DMS79 treated with DMSO at 0.1 percent for 48 hours (cell line): ENCODE measurements at places on chromosomes 6 and 20.

- DNase-seq, result no peak
These were observed 90.7 kb downstream of the TRMT6 start for GRCh38 chr20:5859608-5860007.

DNA sequence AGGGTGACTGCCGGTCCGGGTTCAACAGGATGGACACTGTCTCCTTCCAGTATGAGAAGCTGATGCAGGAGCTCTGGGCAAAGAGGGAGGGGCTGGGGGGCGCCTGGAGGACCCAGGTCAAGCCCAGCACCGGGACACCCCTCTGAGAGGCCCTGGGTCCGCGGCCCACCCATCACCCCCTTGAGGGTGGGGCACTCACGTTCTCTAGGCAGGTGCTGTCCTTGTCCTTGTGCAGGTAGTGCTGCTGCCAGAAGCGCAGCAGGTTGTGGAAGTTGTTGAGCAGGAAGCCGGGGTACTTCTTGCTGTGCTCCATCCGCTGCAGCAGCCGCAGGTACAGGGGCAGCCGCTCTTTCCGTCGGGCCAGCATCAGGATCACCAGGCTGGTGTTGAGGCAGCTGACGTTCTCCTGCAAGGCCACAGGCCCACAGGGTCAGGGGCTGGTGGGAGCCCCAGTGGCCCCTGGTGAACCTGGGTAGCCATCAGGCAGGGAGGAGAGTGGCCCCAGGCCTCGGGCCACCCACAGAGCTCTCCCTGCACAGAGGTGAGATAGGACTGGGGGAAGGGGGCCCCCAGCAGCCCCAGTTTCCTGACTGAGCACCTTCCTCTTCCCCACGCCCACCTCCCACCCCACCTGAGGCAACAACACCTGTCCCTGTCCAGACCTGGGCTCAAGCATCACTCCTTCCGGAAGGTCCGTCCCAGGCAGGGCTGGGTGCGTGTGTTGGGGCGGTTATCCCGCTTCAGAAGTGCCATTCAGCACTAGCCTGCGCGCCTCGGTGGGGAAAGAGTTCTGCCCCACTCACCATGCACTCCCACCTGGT, 47.8 kb downstream of the MYH7B start:
- no peak for DNase-seq

DNA sequence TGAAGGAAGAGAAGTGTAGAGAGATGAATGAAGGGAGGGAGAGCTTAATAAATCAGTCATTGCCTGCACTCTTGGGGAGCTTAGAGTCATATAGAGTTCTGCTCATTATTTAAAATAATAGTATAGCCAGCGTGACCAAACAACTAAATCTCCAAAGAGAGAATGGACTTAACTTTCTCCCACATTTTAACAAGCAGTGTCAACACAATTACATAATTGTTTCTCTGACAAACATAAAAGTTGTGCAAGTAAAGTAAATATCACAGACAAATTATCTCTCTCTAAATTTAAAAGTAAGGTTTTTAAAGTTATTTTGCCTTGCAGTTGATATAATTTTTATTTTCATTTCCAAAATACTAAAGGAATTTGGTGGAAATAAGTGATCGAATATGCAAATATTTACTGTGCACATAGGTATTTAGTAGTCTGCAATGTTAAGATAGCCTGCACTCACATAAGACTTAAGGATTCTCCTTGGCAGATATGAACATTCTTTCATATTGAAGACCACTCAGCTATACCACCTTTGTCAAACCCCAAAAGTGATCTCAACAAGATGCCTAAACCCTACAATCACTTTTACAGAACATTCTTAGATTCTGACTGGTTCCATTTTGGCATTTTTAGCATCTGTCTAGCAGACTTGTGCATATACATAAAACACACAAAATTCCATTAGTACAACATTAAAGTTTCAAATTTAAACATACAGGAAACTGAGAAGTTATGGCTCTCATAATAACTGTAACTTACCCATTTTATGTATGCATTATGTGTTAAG, 67.7 kb downstream of the KIF6 start:
- DNase-seq, result no peak

DNA sequence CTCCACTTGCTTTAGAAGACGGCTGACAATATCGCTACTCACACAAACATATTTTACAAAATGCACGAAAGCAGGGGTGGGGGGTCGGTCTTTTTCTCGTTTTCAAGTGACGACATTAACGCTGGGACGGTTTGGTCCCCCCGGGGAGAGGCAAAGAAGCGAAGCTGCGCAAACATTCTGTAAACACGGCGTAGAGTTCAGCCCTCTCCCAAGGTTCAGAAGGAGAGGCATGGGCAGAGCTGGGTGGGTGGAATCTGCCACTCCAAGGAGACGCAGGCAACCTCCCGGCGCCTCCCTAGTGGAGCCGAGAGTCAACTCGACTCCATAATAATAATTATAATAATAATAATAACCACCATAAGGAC, 2.4 kb downstream of the NKX2-2 start:
- DNase-seq, result no peak

DNA sequence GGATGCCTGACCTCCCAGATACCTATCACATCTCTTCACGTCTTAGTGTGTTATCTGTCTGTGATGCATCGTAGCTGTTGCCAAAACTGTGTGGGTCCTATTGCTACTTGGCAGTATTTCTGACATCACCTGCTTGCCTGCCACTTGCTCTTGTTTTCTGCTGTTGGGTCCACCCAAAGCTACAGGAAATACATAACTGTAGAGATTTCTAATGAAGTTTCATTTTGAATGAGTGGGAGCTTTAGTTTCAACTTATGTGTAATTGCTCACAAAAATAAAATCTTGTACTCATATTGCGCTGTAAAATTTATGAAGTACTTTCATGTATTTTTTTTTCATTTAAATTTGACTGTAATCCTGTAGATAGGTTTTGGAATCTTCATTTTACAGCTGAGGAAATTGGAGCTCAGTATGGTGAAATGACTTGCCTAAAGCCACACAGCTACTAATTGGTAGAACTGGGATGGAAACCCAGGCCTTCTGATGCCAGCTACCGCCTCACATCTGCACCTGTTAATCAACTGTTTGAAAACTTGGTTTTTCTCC, 113.6 kb upstream of the MAN1A1 start:
- no peak for DNase-seq

GRCh38 chr20:6006603-6006949, 47.3 kb downstream of the LRRN4 start:
- no peak for DNase-seq

DNA sequence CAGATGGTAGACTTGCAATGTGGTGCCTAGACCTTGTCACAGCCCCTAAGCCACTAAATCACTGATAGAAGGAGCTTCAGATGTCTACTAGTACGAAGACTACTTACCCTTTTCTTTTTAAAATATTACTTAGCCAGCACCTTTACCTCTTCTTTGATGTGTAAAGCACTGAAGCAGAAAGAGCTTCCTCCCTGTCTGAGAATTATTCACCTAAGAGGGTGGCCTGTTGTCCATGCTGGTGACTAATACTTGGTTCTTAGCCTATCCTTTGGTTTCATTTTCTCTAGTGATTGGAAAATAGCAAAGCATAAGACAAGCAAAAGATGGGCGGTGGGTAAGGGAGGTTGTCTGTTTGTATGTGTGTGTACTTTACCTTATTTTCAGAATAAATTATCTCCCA, 794.6 kb downstream of the TFAP2A start:
- no peak for DNase-seq

DNA sequence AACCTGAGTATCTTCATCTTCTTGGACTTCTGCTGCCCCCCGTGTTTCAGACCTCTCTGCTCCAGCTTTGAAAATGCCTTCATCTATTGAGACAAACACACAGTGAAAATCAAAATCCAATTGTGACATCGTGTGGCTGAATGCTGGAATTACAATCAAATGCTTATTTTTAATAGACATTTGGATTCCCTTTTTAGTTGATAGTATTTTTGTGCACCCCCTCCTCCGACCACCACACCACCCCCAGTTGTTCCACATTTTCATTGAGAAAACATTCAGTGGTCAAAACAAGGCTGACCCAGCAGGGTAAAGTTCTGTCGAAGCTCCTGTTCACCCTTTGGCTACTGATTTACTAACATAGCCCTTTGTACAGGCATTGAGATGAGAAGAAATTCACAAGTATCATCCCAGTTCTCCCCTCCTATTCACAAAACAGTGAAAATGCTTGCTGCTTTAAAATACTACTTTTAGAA, 79.0 kb downstream of the NRSN1 start:
- DNase-seq, result peak; percentile 87

DNA sequence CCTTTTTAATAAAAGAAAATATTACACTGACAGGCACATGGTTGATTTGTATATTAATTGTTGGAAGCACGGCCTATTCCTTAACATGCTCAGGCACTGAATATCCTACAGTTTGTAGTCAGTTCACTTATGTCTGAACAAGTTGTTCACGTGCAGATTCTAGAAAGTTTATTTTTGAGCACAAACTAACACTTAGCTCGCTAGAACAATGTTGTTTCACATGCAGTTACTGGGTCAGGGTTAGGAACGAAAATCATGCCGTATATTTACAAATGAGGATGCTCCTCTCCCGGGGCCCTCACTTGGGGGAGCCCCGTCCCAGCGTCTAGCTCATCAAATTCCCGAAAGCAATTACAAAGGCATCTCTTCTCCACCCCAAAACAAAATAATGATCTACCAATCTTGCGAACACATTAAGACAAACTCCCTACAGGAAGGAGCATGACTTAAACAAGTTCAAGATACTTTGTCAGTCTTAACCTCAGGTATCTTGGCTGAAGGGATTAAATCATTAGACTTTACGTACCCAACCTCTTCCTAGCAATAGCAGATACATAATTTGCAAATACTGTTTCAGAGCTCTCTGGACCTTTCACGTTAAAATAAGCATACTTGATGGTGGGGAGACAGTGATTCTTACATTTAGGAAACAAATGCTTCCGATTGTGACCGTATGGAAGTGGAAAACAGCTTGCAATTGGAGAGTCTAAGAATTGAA, 1.5 kb downstream of the MAP7 start:
- no peak for DNase-seq

DNA sequence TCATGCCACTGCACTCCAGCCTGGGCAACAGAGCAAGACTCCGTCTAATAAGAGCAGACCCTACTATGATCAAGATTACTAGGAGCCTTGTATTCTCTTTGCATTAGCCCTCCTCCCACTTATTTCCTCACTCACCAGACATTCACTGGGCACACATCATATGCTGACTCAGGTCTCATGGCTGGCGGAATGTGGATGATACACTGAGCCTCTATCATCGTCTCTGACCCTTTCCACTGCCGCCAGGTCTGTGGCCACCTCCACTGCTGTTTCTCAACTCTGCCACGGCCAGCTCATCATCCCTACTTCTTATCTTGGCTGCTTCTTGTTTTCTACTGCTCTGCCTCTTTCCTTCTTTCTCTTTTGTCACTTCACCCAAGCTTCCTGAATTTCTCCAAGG, 161.0 kb downstream of the BACH2 start:
- no peak for DNase-seq

DNA sequence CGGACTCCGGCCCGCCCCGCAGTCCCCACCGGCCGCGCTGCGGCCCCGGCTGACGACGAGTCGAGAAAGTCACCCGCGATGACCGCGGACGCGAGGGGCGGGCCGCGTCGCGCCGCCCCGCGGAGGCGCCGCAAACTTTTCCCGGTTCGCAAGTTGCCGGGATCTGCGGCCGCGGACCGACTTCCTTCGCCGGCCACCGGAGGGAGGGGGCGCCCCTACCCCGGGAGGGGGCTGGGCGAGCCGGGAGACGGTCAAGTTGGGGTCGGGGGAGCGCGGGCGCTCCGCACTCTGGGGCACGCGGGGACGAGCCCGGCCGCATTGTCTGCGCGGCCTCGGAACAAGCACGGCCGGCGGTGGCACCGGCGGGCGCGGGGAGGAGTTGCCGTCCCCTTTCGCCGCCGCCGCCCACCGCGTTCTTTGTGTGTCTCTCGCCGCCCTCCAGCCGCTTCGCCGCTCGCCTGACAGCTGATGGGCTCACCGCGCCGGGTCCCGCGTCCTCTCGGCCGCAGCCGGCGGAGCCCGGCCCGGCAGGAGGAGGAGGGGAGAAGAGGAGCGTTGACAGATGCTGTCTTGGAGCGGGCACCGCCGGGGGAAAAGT, 131.6 kb downstream of the OGFRL1 start:
- no peak for DNase-seq

DNA sequence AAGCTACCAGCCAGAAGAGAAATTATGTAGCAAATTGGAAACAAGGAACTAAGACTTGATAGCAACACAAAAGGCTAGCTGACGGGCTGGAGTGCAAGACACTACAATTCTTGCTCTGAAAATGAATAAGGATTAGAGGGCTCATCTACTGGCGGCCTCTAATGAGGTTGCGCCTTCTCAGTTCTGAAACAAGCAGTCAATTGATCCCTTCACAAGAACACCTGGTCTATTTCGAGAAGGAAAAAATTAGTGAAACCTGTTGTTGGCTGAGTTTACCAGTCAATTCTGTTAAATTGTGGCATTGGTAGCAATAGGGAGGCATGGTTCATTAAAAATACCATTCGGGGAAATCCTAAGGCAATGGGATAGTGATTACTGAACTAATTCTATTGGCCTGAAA, 74.8 kb upstream of the JARID2 start:
- no peak for DNase-seq

- no peak for DNase-seq
These were observed 159.3 kb downstream of the CD83 start for GRCh38 chr6:14276667-14277404.

DNA sequence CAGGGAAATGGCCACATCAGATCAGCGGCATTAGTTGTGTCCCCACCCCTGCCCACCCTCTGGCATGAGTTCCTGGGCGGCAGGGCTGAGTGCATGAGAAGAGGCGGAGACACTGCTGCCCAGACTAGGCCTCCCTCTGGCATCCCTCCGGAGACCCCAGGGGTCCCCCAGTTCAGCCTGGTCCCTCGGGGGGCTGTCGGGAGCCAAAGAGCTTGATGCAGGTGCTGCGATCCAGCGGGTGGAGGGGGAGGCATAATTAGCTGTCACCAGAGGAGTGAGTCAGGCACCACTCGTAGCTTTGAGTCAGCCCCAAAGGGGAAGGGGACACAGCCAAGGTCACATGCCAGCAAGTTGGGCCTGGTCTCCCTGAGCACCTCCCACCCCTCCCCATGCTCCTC, 34.5 kb downstream of the DLGAP4 start:
- no peak for DNase-seq

DNA sequence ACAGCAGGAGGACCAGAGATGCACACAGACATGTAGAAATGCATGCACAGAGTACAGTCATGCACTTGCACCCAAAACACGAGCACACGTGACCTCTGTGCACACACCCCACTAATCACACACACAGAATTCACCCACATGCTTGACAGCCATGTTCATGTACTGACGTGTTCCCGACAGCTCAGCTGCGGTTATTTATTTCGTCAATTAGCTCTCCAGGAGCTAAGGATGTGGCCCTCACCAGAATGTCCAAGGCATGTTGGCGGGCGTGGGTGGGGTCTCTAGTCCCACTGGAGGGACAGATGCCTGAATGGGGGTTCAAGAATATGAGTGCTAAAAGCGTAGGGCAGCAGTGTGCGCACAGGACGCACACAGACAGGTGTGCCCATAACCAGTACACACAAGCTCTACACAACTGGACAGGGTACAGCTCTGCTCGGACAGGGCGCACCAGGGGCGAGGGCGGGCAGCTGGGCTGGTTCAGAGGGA, 571 bp upstream of the PRPF6 start:
- DNase-seq, result no peak
